ENCODE measurements at places on chromosomes 5 and 9. TPM values are rescaled to one million over a fixed set of nuclear protein-coding genes. Genes with fewer than 3 reads are reported as not detected.

- DNase-seq, result no peak
Observed at GRCh38 chr5:72459089-72459661, 48.0 kb downstream of the ZNF366 start.

- DNase-seq, result no peak
Observed at GRCh38 chr9:94212531-94212930, 46.6 kb upstream of the ZNF169 start.

GRCh38 chr5:150341331-150341730 lies 16.2 kb upstream of the TCOF1 start:
- DNase-seq, result no peak

GRCh38 chr5:161086461-161086860 lies 234.4 kb upstream of the ATP10B start:
- no peak for DNase-seq

DNA sequence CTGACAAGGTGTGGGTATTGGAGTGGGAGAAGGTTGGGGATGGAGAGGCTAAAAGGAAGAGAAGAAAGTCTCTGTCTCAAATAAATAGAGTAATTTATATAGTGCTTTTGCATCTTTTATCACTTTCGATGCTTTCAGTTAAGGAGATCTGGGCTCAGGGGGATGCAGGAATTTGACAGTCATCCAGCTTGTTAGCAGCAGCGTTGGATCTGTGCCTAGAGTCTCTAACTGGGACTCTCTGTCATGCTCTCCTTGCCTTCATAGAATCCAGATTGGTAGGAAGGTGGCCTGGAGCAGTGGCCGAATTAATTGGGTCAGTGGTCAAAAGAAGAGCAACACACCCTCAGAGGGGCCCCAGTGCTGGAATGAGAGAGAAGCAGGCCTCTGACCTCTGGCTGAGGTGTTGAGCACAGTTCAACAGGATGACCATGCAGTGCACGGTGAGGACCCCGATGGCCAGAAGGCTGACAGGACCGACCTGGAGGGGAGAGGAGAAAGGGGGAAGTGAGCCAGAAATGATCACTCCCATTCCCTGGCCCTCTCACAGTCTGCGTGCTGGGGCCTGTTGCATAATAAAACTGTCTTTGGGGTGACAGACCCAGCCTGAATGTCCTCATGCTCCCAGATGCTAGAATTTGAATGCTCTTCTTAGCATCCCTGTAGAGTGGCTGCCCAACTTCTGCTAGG lies 7.6 kb downstream of the SLC36A3 start:
- no peak for DNase-seq

DNA sequence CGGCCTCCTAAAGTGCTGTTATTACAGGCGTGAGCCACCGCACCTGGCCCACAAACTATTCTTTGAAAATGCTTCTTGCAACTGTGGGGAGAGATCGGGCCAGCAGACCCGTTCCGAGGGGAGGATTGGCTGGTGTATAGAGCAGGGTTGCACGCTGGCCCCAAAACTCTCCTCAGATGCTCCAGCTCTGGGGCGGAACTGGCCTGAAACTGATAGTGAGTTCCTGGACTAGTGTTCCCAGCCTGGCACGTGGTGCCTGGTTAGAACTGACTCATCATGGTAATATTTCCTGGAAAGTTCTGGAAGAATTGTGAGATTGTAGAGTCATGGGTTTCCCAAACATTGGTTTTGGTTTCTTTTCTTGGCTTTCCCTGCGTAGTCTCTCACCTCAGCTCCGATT lies 120.5 kb downstream of the FBXL7 start:
- DNase-seq, result no peak

DNA sequence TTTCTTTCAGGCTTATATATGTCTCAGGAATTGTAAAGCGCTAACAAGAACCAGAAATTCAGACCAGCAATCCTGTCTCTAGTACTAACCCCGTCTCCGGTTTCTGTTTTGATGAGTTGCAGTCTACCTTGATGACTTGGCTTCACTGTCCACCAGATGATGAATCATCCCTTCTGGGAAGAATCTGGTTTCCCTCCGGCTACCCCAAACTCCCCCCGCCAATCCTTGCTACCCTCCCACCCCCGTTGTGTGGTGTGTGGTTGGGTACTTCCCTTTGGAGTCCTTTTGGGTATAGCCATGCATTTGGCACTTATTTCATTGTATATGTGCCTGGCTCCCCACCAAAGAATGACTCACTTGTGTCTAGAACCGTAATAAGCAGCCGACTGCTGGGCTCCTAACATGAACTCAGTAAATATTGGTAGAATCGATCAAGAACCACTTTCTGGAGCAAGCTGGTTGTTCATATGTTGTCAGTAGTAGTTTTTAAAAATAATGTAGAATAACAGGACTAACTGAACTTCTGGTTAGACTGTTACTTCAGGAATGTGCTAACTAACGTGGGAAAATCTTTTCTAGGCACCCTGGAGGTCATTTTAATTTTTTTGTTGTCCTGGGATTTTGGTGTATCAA lies 8.3 kb upstream of the TGFBI start:
- DNase-seq, result no peak

DNA sequence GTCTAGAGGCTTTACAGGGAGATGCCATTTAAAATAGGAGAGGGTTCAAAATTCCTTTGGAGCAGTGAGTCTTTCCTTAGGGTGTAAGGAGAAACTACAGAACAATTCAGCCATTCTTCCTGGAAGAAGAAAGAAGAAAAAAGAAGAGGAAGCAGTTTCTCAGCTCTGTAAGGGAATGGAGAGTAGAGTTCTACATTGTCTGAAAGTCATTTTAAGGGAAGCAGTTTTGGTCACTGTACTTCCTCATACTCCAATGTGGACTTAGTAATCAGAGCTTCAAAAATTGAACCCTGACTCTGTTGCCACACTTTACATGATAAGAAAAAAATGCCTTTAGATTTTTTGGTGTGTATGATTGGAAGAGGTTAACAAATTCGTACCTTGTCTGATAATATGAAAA lies 122.4 kb downstream of the LRRC70 start:
- DNase-seq, result no peak

GRCh38 chr5:18544421-18544820 lies 910.2 kb downstream of the TAF11L14 start:
- no peak for DNase-seq

DNA sequence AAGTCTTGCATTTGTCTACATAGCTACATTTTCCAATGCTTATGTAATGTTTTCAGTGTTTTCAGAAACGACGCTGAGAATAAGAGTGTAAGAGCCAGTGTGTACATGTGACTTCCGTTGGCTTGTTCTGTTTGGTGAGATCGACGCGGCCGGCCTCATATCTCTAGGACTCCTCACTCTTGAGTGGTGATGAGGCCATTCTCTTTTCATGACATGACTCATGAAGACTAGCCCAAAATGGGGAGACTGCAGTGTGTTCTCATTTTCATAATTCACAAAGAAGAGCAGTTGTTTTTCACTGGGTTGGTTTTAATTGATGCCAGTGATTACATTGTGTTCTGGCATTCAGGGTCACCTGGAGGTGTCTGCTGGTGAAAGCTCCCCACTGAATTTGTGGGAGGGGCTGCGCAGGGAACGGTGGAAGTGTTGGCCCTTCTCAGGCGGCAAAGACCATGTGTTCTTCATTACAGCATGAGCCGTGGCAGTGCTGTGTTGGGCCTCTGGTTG lies 131.5 kb upstream of the OTULINL start:
- no peak for DNase-seq

- no peak for DNase-seq
Observed at GRCh38 chr5:2196416-2196815, 313.7 kb upstream of the IRX4 start.

GRCh38 chr9:107639426-107639825 lies 149.9 kb upstream of the KLF4 start:
- no peak for DNase-seq

DNA sequence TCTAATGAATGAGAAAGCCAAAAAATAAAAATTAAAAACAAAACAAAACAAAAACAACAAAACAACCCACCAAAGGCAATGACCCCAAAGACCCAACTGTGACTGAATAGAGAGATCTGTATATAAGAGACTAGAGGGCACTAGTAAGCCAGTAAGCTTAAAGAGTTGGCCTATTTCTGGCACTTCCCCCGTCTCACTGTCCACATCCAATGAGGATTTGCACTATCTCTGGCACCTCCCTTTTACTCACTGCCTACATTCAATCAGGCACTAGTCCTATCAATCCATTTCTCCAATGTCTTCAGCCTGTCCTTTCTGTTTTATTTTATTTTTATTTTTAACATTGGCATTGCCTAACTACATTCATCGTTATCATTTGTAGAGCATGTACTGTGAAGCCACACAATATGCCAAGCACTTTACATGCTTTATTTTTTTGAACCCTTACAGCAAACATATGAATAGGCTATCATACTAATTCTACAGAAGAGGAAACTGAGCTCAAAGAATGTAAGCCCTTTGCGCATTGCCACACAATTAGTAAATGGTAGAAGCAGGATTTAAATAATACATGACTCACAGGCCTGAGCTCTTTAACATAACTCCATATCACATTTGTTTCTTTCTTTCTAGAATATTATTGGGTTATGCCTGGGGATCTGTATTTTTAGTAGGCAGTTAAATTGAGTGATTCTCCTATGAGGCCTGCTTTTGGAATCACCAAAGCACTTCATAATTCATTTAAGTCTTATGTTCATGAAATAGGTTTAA lies 70.0 kb downstream of the C6 start:
- DNase-seq, result no peak

DNA sequence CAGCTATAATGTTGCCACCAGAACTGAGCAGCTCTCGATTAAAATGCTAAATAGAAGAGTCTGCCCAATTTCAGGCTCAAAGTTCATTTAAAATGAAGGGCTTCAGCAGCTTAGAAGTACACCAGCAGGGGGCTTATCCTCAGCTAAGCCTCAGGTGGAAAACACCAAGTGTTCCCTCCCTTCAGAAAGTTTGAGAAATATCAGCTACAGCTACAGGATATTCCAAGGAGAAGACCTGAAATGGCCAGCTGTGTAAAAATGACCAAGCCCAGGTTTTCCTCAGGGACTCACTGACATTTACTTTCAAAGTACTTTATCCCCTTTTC lies 395.4 kb downstream of the DTWD2 start:
- no peak for DNase-seq

- DNase-seq, result no peak
Observed at GRCh38 chr9:20012232-20012631, 223.4 kb upstream of the SLC24A2 start.

DNA sequence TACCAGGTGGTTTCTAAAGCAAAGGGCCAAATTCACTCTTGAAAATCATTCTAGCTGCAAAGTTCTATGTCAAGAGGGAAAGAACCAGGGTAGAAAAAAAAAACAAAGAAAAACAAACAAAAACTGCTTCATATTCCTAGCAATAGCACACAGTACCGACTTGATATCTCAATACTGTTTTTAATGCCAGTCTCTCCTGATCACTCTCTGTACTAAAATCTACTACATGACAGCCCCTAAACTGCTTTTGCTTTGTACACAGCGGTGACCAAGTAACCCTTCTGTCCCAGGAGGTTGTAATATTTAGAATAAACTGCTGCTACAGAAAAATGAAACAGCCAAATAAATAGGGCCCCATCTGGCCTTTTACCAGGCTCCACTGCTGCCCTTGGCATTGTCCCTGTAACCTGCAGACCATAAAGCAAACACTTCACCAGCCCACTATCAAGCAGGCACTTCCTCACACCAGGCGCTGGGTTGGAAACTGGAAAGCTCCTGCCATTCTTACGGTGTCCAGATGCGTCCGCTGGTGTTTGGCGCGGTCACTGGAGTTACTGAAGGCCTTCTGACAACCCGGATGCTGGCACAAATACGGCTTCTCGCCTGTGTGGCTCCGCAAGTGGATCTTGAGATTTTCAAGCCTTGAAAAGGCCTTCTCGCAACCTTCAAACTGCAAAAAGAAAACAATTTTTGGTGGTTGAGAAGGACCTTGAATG lies 363.2 kb downstream of the GLIS3 start:
- DNase-seq, result no peak

DNA sequence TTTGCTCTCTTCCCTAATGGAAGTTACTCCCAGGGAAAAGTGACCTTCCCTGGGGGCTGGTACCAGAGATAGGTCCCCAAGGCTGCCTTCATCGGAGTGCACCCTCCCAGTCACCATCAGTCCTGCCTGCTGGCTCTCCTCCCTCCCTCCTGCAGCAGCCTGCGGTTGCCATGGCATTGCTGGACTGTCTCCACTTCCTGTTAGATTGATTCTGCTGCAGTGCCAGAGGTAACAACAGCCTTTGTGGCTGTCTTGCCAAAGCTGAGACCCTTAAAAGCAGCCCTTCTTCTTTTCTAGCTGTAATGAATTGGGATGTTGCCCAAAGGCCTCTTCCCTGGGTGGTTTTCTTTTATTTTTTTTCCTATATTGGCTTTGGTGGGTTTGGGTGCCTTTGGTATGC lies 78.1 kb upstream of the PRLR start:
- DNase-seq, result no peak

DNA sequence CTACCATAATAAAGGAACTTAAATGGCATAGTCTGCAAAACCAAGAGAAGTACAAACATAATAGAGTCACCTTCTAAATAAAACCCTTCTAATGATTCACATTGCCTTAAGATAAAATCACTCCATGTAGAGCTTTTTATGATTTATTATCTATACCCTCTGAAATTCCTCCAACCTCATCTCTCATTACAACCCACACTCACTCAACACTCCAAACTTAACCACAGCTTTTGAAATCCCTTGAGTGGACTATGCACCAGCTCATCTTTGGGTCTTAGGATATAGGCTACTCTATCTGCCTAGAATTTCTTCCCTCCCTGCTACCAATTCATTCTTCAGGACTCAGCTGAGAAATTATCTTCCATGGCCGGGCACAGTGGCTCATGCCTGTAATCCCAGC lies 122.5 kb downstream of the CETN3 start:
- no peak for DNase-seq

GRCh38 chr9:84404095-84404686 lies 63.6 kb upstream of the SLC28A3 start:
- DNase-seq, result no peak

- no peak for DNase-seq
Observed at GRCh38 chr9:110942522-110942921, 95.7 kb downstream of the LPAR1 start.

DNA sequence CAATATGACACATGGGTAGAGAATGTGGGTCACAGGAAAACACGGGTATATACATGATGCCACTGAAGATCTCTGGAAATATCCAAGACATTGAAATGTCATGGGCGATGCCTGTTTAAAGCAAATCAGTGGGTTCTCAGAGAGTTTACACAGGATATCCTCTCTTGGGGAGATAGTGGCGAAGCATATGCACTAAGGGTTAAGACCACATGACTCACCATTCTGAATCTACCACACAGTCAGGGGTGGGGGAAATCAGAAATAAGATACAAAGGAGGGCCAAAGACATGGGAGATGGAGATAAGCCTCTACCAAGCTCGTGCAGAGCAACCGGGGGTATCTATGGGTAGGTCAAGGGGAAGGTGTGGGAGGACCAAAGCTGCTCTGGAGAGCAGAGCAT lies 58.8 kb downstream of the SH3PXD2B start:
- no peak for DNase-seq

Gene PCDHA9
- not detected for total RNA-seq

Gene SLCO4C1
- 0.63 TPM for total RNA-seq

Gene C9orf152
- total RNA-seq, result not detected

Gene SUSD3
- total RNA-seq, result 1.4 TPM

Gene IL13
- not detected for total RNA-seq

Gene CENPK
- total RNA-seq, result 23.6 TPM

Gene CD14
- total RNA-seq, result not detected

Gene SPATA31E1
- total RNA-seq, result not detected

Gene ANKRD34B
- 1.2 TPM for total RNA-seq

Gene CNTRL
- 9.2 TPM for total RNA-seq
